ENCODE measurements at places on chromosomes 2 and 18.

DNA sequence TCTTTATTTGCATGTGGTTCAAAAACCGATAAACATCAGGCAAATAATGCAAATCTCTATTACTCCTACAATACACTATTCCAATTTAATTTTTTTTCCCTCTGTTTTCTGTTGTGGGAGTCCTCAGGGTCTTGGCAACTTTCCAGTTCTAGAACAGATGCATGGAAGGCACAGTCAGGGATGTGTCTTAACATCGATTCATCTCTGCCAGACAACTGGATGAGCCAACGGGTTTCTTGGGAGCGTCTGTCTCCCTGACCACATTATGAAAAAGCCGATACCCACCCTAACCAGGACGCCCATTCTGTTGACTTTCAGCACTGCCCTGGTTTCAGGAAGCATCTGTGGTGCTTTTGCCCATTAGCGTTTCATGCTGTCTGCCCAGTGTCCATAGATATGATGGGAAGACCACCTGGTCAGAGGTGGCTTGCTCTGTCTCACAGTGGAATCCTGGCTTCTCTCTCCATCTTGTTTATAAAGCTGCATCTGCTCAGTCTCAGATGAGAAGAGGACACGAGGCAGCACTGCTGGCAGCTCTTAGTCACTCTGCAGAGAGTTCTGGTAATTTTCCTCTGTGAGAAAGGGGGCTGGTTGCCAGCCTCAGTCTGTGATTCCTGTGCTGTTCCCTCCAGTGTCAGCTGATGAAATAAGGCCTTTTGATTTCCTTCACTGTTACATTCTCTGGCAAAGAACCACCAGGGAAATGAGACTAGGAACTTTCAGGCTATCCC is 57.9 kb upstream of the KCNE4 start:
- peak; percentile 87 for DNase-seq

DNA sequence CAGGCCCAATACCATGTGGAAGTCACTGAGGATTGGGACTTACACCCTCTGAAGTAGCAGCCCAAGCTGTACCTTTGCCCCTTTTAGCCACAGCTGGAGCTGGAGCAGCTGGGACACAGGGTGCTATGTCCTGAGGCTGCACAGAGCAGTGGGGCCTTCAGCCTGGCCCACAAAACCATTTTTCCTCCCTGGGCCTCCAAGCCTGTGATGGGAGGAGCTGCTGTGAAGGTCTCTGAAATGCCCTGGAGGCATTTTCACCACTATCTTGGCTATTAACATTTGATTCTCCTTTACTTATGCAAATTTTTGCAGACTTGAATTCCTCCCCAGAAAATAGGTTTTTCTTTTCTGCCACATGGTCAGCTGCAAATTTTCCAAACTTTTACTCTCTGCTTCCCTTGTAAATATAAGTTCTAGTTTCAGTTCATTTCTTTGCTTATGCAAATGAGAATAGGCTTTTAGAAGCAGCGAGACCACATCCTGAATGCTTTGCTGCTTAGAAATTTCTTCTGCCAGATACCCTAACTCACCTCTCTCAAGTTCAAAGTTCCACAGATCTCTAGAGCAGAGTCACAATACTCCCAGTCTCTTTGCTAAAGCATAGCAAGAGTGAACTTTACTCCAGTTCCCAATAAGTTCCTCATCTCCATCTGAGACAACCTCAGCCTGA is 213.8 kb upstream of the MGAT5 start:
- DNase-seq = no peak

GRCh38 chr2:207782238-207783030 is 12.7 kb upstream of the FZD5 start:
- DNase-seq = no peak

GRCh38 chr18:10453806-10454680 is at the start of gene APCDD1:
APCDD1 (plus strand) TSS chr18:10454635; CDS start chr18:10454982, 347 bp downstream.
- DNase-seq = peak; percentile 89

DNA sequence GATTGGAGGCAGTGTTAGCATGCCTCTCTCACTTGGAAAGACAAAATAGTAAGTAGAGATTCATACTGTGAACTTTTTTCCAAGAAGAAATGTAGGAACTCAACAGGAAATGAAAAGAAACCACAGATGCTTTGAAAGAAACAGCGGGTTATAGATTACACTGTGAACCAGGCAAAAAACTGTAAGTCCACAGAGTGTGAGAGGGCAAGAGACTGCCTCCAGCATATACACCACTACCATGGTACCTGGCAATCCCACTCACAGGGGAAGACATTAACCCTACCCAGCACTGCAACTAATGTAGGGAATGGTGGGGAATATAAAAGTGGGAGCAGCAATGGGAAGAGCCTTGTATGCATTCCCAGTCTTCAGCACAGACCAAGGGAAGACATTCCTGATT is 150.6 kb upstream of the GALNT5 start:
- no peak for DNase-seq

GRCh38 chr2:65383541-65384488 is 48.6 kb downstream of the SPRED2 start:
- DNase-seq = no peak

GRCh38 chr2:227454323-227454860 is 17.6 kb upstream of the AGFG1 start:
- no peak for DNase-seq

- DNase-seq = no peak
Measured at GRCh38 chr18:35524226-35524625, 26.5 kb upstream of the INO80C start.

DNA sequence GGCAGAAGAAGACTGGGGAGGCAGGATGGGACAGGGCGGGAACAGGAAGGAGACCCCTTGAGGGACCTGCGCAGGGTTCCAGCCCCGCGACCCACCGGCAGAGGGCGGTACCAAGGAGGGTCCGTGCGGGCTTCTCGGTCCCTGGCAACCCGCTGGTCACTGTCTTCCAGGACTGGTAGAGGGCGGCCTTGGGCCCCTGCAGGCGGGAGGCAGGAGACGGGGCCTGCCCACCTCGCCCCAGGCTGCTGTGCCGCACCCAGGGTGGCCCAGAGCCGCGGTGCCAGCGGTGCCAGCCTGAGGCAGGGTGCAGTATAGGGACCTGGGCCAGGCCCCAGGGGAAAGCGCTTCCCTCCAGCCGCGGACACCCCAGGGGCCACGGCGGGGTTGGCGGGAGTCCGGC is 34.5 kb downstream of the NEURL3 start:
- DNase-seq = peak; percentile 61

- DNase-seq = peak; percentile 47
Measured at GRCh38 chr2:74441690-74442482, at the start of gene RTKN. RTKN (minus strand) TSS chr2:74441937; CDS start chr2:74441816, 121 bp downstream.

GRCh38 chr2:32627441-32627813 is 423 bp upstream of the TTC27 start:
- DNase-seq = peak; percentile 68

DNA sequence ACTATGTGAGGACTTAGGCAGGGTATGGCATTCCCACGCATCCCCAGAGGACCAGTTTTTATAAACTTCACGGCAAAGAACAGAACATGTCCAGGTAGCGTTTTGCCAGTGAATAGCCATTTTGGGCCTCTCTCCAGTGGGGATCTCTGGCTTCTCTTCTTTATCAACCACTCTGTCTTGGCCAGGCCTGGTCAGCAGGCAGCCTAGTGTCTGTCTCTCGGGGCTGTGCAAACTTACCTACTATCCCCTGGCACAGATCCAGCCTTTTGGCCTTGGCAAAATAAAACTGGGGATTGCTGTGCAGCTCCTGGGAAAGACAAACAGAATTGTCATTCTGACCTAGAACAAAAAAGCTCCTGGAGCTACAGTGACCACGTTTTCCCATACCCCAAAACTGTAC is 14.5 kb downstream of the CAPN14 start:
- no peak for DNase-seq

- DNase-seq = no peak
Measured at GRCh38 chr2:230920167-230920566, 4.9 kb downstream of the GPR55 start.

GRCh38 chr2:197280015-197280702 is 30.4 kb downstream of the ANKRD44 start:
- no peak for DNase-seq

DNA sequence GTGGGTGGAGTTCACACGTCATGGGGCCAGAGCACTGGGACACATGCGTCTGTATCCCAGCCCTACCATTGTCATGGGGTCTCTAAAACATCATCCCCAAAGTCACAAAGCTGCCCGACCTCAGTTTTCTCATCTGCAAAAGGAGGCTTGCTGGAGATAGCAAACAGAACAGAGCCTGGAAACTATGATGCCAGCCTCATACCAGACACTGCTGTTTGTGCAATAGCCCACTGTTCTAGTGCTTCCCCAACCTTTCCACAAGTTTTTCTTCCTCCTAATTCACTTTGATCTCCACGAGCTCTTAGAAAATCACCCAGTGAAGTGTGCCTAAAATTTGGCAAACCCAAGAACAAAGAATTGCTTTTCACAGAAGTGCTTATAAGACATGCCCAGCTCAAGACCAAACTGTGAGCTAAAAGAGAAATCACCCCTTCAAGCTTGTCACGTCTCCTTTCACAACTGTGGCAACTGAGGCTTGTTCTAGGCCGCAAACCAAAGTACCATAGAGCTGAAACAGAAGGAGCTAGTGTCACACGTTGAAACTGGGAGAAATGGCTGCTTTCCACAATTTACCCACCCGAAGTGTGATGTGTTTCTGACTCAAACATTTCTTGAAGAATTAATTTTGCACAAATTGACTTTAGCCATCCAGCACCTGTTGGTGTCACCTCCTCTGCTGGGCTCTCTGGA is 162.7 kb upstream of the ID2 start:
- no peak for DNase-seq

DNA sequence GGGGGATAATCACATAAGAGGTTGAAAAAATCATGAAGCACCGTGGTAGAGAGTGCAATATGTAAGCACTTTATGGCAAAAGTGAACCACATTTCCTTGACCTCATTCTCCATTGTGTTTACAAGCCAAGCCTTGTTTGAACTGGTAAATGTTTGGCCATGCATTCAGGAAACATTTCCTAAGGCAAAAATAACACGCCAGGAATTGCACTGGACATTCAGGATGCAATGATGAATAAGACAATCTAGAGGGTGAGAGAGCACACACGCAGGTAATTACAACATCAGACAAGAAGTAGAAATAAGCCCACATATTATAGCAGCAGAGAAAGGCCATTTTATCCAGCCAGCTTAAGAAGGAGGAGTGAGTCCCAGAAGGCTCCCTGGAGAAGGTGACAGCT is 218.0 kb upstream of the OSR1 start:
- DNase-seq = no peak
